AG04449 (cell line): ENCODE measurements at places on chromosomes 7 and 10.

DNA sequence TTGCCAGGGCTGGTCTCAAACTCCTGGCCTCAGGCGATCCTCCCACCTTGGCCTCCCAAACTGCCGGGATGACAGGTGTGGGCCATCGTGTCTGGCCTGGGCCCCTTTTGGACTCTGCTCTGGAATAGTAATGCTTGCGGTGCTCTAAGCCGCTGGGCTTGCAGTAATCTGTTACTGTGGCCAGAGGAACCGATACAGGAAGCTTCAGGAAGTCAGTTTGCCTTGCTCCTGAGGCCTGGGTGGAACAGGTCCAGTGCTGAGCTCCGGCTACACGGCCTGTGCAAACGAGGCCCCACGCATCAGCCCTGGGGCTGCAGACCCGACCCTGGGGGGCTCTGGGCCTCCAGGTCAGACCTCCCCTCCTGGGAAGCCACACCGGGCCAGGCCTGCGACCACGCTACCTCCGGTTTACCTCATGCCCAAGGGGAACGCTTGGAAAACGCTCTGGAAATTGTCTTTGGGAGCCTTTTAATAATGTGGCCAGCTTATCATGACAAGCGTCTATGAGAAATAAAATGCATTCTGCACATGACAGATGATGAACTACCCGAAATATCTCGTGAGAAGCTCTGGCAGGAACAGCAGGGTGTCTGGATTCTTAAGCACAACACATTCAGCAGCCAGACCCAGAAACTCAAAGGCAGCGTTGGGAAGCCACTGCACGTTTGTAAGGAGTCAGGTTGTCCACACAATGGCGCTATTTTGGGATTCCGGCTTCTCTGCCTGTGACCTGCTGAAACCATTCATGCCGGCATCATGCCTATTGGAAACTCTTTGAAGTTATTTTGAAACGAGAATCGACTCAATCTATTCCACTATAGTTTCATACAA, 10.1 kb upstream of the ADAP1 start:
- no peak for DNase-seq

GRCh38 chr10:51510231-51510630, 189.2 kb downstream of the CSTF2T start:
- DNase-seq, result no peak

DNA sequence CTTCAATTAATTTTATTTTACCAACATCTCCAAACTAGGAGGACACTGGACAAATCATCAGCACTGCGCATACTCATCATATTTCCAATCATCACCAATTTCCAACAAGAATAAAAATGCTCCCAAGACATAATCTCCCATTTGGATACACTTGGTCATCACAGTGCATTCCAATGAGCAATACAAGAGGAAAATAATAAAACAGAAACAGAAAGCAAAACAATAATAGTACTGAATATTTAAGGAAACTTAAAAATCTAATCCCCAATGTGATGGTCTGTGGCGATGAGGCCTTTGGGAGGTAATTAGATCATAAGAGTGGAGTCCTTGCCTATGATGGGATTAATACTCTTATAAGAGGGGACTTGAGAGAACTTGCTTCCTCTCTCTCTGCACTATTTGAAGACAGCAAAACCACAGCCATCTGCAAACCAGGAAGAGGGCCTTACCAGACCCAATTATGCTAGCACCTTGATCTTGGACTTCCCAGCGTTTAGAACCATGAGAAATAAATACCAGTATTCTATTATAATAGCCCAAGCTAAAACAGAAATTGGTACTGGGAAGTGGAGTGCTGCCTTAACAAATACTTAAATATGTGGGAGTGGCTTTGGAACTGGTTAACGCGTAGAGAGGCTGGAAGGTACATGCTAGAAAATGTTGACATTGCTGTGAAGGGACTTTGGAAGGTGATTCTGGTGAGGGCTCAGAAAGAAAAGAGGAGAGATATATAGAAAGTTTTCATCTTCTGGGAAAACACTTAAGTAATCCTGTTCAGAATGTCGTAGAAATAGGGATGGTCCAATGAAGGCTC, 91.5 kb downstream of the JAZF1 start:
- DNase-seq, result no peak

DNA sequence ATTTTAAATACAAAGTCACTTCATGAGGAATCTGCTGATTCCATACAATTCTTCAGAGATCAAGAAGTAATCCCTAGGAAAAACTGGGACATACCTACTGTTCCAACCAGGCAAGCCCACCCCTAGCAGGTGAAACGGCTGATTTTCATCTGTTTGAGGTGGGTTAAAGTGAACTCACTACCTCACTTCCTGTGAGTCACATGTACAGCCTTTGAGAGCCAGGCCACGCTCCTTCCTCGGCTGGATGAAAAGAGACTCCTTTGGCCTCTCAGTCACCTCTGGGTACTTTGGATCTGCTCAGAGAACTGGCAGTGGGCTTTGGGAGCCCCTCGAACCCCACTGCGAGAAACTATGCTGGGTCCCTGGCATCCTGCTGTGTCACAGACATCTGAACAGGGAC, 68.2 kb downstream of the CHST15 start:
- no peak for DNase-seq

- no peak for DNase-seq
Observed at GRCh38 chr10:120575411-120575810, 118.4 kb downstream of the PLPP4 start.

- DNase-seq, result no peak
Observed at GRCh38 chr7:113392841-113393540, 274.6 kb upstream of the SMIM30 start.

DNA sequence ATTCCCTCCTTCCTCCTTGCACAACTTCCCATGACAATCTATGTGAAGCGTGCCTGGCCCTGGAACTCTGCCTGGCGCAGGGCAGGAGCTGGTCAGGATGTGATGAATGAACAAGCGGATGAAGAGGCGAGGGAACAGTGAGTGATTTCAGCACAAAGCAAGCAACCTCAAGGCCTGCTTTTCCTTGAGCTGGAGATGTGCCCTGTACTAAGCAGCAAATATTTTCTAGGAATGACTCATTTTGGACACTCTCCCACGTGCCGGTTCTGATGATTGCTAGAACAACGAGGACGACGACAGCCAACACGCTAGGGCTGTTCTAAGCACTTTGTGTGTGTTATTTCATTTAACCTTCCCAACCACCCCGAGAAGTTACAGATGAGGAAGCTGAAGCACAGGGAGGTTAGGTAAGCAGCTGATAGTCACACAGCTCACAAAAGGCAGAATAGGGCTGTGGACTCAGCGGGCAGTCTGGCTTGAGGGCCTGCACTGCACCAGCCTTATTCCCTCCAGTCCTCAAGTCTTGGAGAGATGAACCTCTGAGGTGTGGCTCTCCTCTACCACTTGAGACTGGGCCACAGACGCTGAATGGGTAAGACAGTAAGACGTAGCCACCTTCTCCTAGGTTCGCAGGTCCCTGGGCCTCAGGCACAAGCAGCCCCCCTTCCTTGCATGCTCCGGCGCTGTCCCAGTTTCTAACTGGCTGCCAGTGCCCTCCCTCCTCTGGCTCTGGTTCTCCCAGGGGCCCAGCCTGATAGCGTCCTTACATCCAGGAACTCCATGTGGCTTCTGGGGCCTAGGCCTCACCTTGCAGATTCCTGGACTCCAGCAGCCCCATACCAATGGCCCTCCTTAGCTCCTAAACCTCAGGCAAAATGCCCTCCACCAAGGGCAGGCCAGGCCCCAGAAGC, 59.0 kb downstream of the YKT6 start:
- peak; percentile 75 for DNase-seq

DNA sequence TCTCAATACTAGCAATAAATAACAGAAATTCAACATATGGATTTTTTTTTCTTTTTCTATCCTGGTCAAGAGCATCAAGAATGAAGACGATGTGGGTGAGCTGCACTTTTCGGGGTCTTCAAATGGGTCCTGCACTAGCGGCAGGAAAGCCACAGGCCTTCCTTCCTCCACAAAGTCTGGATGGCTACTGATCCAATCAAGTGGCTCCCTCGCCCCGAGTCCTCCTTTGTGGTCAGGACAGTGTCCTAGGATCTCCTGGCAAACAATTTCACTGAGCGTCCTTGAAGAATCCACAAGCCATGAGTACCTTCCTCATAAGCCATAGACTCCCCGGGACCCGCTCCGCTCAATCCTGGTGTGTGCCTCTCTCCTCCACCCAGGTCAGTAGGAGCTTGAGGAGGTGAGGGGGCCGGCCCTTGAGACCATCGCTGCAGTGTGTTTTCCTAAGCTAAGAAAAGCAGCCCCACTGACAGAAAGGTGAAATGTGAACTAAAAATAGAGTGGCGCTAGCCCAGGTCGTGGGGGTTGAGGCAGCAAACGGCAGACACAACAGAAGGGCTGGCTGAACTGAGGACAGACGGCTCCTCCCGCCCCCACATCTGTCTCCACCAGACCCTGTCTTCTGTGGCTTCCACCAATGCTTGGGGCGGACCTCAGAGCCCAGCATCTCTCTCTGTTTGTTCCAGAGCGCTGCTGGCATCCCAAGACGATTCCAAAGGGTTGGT, 202.3 kb downstream of the HERPUD2 start:
- no peak for DNase-seq

- no peak for DNase-seq
Observed at GRCh38 chr7:157576415-157576814, 239.6 kb downstream of the DNAJB6 start.

DNA sequence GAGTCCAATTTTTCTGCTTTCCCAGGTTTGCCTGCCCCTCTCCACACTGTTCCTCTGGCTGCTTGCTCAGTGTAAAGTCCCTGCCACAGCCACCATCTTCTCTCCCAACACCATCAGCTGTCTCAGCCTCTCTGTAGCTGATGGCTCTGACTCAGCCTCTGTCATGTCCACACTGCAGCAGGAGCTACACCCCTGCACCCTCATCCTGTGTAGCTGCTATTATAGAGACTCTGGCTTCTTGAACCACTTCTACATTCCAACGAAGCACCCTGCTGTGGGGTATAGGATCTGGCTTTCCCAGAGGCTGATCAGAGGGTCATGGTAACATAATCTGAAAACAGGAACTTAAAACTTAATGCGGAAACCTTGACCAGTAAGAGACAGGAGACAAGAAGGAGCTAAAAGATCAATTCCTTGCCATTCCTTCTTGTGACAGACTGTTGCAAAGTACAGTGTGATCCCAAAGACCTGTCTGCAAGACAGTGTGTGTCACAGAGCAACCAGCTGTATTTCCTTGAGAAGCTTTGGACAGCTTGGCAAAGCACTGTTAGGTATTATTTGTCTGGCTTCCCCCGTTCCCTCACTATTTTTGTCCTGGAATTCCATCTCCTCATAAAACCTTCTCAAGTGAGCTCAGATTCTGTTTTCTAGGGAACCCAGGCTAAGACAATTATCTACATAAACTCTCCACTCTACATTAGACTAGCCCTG, 42.3 kb downstream of the NRCAM start:
- no peak for DNase-seq

- DNase-seq, result no peak
Observed at GRCh38 chr7:156560075-156560474, 80.5 kb upstream of the RNF32 start.

GRCh38 chr7:115235075-115235474, 313.2 kb downstream of the MDFIC start:
- no peak for DNase-seq

- DNase-seq, result no peak
Observed at GRCh38 chr10:9561821-9562505, 1455.7 kb upstream of the CELF2 start.

DNA sequence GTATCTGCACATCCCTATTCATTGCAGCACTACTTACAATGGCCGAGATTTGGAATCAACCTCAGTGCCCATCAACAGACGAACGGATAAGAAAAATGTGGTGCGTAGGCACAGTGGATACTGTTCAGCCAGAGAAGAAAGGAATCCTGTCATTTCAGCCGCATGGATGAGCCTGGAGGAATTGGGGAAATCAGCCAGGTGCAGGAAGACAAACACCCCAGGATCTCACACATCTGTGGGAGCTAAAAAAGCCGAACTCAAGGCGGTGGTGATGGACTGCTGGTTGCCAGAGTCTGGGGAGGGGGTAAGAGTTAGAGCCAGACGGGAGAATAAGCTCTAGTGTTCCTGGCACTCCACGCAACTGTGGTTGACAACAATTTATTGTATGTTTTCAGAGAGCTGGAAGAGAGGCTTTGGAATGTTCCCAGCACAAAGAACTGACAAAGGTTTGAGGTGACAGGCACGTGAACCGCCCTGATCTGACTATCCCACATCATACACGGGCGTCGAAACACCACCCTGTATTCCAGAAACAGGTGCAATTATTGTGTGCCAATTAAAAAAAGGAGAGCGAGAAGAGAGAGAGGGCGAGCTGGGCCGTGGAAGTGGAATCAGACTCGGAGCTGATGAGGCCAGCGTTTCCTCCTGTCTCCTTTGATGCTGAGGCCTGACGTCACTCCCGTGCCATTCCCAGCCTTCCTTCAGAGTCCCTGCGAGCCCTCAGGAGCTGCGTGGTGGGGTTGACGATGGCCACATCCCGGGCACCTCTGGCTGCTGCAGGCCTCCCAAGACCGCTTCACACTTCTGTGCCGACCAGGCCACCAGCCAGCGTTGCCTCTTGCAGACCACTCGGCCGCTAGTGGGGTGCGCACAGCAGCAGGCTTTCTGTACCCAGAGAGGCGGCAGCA, 189.5 kb downstream of the DNAJB6 start:
- DNase-seq, result no peak

DNA sequence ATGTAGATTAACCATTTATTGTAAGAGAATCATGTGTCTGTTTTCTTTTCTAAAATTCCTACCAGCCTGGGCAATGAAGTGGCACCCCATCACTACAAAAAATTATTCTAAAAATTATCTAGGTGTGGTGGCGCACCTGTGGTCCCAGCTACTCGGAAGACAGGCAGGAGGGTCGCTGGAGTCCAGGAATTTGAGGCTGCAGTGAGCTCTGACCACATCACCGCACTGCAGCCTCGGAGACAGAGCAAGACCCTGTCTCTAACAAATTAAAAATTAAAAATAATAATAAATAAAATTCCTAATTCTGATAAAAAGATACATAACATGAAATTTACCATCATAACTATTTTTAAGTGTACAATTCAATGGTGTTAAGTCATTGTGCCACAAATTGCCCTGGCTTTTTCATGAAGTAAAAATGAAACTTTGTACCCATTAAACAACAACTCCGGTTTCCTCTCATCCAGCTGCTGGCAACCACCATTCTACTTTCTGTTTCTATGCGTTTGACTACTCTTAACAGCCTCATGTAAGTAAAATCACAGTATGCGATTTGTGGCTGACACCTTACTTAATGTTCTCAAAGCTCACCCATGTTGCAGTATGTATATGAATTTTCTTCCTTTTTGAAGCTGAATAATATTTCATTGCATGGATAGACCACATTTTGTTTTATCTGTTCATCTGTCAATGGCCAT, 20.6 kb upstream of the USP6NL start:
- no peak for DNase-seq

DNA sequence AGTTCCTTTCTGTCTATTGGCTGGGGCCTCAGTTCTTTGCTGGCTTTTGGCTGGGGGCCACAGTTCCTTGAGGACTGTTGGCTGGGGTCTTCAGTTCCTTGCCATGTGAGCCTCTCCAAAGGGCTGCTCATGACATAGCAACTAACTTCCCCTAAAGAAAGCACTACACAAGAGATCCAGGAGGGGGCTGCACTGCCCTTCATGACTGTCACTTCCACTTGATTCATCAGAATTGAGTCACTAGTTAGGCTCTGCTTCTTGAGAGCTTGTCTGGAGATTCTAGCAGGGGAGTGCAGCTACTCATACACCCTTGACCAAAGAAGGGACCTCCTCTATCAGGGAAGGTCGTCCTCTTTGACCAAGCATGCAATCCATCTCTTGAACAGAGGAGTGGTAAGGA, 38.0 kb upstream of the MKX start:
- peak; percentile 23 for DNase-seq
